T-cell (primary cell): ENCODE measurements at places on chromosomes 1 and 21. TPM values are rescaled to one million over a fixed set of nuclear protein-coding genes. Genes with fewer than 3 reads are reported as not detected.

MTARC1 gene
- total RNA-seq = not detected

DNA sequence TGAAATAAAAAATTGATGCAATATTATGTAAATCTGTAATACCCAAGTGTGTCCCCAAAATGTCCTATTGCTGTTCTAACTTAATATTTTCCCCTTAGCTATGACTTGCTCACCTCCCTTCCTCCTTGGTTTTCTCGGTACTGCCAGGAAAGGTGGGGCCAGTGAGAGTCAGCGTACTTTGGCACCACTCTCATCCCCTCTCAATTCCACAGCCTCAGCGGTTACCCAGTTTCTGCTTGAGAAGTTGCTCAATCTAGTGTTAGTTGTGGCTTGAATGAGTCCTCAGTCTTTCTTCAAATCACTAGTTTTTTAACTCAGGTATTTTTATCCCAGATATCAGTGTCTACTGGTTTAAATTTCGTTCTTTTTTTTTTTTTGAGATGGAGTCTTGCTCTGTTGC is 32.3 kb downstream of the BCAS2 start:
- H3K36me3 ChIP-seq = no peaks in the 10 kb centered on the region
- no peak overlapping the region for H3K27ac ChIP-seq
- DNase-seq = no peak
- H3K4me3 ChIP-seq = no peak overlapping the region
- peaks cover 3% of the 10 kb centered on the region for H3K27me3 ChIP-seq
- H3K4me1 ChIP-seq = no peaks in the 10 kb centered on the region

DNA sequence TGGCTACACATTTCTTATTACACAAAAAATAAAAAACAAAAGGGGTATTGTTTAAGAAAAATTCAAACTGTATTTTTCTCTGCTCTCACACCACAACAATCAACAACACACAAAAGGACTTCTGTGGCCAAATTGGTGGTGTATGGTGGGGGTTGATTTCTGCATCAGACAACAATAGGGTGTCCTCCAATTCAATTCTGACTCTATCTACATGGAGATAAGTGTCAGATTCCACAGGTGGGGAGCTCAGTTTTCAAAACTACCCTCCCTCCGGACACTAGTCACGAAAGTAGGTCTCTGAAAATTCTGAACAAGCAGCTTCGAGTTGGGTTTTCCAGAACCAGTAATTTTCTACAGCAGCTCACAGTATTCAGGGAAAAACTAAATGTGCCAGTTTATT is 744.9 kb upstream of the NCAM2 start:
- no peaks in the 10 kb centered on the region for H3K27me3 ChIP-seq
- DNase-seq = no peak
- no peaks in the 10 kb centered on the region for H3K4me1 ChIP-seq
- no peak overlapping the region for H3K4me3 ChIP-seq

GRCh38 chr1:198399452-198399851 is 141.0 kb downstream of the ATP6V1G3 start:
- H3K27ac ChIP-seq = no peak overlapping the region
- H3K4me3 ChIP-seq = no peak overlapping the region
- H3K36me3 ChIP-seq = no peaks in the 10 kb centered on the region
- DNase-seq = no peak
- no peaks in the 10 kb centered on the region for H3K27me3 ChIP-seq
